Cardiac septum (tissue), 1 donor: ENCODE measurements at places on chromosomes 5 and 9. TPM values are rescaled to one million over a fixed set of nuclear protein-coding genes. Genes with fewer than 3 reads are reported as not detected.

GRCh38 chr5:174359071-174359470 lies 313.6 kb downstream of the NSG2 start:
- DNase-seq: no peak

- no peak for DNase-seq
These were observed 35.7 kb downstream of the LRRC70 start for GRCh38 chr5:62614355-62614754.

The OR1J2 gene
- total RNA-seq: not detected

- no peak for DNase-seq
These were observed 173.2 kb upstream of the TRPC7 start for GRCh38 chr5:136538534-136538933.

- no peak for DNase-seq
These were observed 5.8 kb upstream of the ALDH1A1 start for GRCh38 chr9:72958485-72959281.

GRCh38 chr5:142013734-142014521 lies 1.1 kb upstream of the GNPDA1 start:
- no peak for DNase-seq

DNA sequence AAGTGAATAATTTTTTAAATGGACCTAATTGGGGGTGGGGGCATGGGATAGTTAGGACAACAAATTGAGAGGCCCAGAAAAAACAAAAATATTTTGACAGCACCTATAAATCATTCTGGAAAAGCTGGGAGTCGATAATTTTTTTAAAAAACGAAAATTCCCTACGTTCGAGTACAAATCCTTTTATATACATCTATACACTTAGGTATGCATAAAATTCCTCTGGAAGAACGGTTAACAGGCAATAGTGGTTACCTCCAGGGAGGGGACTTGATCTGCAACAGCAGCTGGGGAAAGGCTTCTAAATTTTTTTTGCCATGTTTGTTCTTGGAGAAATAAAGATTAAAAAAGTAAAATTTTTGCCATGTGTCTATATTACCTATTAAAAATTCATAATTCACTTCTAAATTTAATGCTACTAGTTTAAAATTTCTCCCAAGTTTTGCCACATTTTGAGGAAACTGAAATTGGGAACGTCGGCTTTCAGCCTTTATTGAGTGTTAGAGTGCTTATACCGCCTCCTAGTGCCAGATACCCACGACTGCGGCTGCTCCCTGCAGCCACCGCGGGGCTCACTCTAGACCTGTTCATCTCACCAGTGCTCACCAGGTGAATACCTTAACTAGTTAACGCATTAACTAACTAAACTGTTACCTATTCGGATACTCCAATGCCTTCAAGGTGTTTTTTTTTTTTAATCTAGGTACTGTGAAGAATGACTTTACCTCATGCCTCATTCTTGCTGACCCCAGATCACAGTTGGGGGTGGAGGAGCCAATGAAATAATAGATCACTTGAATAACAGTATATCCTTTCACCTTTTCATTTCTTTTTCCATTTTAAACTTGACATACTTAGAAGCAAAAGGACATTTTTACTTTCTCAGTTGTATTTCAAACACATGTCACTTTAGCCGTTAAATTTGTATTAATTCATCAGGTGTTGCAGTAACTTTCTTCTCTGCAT lies 1.8 kb upstream of the BHMT start:
- DNase-seq: no peak

GRCh38 chr5:45195026-45195425 lies 386.3 kb downstream of the MRPS30 start:
- no peak for DNase-seq

The LURAP1L gene
- total RNA-seq: 2.6 TPM

DNA sequence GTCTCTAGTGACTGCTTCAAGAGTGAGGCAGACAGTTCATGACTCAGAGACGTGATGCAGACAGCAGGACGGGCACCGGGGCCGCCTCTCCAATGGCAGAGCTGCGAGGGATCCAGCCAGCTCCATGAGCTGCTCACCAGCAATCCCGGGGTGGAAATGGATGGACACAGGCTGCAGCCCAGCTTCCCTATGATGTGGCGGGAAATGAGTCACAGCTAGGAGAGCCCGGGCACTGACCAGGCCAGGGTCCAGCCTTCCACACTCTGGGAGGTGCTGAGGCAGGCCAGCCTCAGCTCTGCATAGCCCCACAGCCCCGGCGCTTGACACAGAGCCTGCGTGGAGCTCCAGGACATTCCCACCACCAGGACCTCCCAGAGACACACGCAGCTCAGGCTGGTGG lies 244.8 kb upstream of the IRX2 start:
- DNase-seq: no peak

DNA sequence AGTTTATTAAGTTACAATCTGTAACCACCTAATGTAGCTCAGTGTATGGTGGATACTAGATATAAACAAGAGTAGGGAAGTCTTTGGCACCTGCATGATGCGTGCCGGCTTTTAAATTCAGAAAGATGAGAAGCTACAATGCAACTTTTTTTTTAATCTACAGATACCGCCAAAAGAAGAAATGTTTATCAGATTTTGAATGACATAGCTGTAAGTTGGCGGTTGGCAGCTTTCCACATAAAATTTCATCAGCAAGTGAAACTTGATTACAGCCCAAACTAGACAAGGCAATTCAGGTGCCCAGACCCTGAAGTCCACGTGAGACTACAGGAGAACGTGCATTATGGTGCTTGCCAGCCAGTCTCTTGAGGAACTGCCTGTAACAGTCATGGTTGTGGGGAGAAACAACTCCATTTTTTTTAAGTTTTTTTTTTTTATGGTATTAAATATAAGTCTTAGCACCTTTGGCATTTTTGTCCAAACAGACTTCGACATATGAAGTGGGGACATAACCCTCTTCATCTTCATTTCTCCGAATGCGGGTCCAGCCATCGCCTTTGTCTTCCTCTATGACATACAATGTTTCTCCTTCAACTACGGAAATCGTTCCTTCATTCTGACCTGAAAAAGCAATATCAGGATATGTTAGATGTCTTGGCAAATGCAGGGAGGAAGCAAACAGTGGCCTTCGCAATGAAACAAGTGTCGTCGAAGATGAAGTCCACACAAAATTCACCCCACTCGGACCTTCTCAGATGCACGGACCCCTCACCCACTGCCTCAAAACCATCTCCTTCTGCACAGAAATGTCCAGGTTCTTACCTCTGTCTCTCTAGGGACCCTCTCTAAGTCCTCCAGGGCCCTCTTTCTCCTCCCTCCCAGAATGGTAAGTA lies 60.4 kb downstream of the USP20 start:
- DNase-seq: peak; percentile 19

The FOXE1 gene
- total RNA-seq: not detected

The SPINK6 gene
- total RNA-seq: not detected

GRCh38 chr9:111038331-111039230 lies at the start of gene LPAR1:
Gene LPAR1 (minus strand): TSS chr9:111038470. CDS start chr9:110972117, 66,353 bp downstream.
- no peak for DNase-seq

- DNase-seq: no peak
These were observed 39.7 kb downstream of the DNAJB5 start for GRCh38 chr9:35029241-35029640.

The F12 gene
- total RNA-seq: not detected

DNA sequence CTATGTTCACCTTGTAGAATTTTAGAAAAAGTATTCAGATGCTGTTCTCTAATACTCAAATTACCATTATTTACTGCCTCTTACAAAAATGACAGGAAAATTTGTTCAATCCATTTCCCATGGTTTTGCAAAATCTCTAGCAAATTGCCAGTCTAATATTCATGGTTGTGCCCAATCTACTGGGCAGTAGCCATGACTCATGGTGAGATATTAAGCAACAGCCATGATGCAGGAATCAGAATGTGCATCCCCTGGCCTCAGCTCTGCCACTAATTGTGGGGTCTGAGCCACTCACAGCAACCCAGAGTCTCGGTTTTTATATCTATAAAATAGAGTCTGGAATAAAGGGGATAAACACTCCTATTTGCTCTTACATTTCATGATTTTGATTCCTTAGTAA lies 353.6 kb downstream of the DEPDC1B start:
- DNase-seq: no peak

GRCh38 chr5:137207023-137207760 lies 291.9 kb downstream of the SPOCK1 start:
- no peak for DNase-seq

GRCh38 chr5:113246361-113246870 lies 188.4 kb downstream of the TSSK1B start:
- no peak for DNase-seq

The IFNA4 gene
- not detected for total RNA-seq

The FCN2 gene
- not detected for total RNA-seq

DNA sequence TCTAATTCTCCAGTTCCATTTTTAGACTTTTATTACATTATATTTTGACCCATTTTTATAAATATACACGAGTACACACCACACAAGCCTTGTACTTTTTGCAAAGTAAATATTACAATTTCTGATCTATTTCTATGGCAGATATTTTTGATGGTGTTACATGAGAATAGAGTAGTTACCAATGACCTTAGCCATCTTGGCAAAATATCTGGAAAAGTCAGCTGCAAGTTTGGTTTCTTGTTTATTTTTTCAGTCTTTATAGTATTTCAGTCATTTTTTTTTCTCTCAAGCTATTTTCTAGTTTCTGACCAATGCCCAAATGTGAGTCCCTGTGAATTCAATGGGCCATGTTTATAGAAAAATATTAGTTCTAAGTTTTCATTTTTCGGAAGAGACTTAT lies 64.0 kb upstream of the TMC1 start:
- no peak for DNase-seq

DNA sequence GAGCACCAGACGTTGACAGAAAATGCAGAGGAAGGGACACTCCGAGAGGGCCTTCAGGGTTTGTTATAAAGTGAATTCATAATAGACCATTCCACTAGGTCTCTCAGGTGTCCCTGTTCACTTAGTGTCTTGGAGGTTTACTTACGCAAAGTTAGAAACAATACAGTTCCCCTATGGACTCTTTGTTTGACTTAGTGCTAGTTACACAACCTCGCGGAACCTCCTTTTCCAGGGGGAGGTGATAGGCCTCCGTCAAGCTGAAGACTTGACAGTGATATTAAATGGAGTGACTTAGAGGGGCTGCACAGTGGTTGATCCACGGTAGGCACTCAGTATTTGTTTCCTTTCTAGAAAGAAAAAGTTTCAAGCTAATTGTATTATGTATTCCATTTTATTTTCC lies 1.3 kb downstream of the CCT5 start:
- no peak for DNase-seq

The ADAM19 gene
- 97.1 TPM for total RNA-seq
